Caki2 (cell line): ENCODE measurements at places on chromosomes 11 and 22. TPM values are rescaled to one million over a fixed set of nuclear protein-coding genes. Genes with fewer than 3 reads are reported as not detected.

- DNase-seq, result no peak
Measured at GRCh38 chr11:96960476-96960875, 570.7 kb downstream of the JRKL start.

DNA sequence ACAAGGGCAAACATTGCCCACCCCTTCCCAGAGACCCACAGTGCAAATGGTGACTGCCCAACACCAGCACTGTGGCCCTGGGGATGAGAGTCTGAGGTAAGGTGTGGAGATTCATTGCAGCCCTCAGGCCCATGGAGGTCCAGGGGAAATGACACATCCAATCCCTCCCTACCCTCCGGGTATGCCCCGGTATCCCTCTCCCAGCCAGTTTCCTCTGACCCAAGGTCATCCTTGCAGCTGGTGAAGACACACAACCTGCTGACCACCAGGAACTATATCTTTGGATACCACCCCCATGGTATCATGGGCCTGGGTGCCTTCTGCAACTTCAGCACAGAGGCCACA is 18.9 kb upstream of the UVRAG start:
- DNase-seq, result no peak

DNA sequence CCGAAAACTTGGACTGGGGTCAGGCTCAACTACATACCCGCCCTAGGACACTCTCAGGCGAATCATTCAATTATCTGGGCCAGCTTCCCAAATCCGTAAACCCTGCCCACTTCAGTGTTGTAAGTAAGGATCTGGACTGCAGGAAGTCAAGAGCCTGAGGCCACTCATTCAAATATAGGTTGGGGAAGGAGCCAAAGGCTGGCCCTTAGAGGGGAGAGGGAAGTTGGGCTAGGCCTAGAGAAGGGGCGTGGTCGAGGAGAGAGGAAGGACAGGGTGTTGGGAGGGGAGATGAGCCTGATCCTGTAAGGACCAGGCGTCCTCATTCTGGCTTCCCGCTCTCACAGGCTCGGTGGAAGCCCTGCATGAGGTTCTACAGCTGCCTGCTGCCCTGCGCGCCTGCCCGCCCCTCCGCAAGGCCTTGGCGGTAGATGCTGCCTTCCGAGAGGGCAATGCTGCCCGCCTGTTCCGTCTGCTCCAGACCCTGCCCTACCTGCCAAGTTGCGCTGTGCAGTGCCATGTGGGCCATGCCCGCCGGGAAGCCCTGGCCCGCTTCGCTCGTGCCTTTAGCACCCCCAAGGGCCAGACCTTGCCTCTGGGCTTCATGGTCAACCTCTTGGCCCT is 3.0 kb downstream of the SAC3D1 start:
- no peak for DNase-seq

DNA sequence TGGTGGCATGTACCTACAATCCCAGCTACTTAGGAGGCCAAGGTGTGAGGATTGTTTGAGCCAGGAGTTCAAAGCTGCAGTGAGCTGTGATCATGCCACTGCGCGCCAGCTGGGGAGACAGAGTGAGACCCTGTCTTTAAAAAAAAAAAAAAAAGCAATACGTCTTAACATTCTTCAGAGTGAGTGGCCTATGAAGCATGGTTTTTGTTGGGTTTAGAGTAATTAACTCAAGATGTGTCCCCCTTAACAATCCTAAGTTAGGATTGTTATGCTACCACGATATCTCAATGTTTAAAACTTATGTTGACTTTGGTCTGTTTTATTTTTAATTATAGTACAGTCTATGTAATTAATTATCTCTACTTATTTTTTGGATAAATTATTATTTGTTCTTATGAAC is 156.1 kb downstream of the HIPK3 start:
- DNase-seq, result no peak

DNA sequence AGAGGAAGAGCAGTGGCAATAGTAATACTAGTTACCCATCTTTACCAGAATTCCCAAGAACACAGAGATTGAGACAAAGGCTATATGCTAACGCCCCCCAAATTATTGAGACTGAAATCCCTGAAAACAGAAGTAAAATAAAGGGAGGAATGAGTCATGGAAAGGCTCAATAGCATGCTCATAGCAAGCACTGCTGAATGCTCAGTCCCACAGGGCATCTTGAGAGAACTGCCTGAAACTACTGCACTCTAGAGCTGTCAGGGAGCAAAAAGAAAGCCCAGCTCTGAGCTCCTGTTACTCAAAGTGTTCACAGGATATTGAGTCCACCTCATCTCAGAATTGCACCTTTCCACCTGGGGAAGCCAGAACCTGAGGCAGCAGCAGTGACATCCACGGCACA is 44.1 kb upstream of the FIBIN start:
- no peak for DNase-seq

DNA sequence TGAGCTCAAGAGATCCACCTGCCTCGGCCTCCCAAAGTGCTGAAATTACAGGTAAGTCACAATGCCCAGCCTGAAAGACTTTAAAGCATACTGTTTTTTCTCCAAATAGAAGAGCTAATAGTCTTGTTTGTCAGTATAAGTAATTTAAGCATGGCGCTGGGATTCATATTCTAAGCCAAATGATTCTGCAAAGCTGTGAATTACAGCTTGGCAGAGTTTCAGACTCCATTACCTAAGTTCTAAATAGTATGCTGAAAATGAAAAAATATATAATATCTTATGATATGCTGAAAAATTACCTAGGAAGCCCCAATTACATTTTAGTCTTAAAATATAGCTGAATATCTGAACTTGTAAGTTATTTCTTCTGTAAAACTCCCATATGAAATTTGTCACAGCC is 39.3 kb downstream of the MRE11 start:
- no peak for DNase-seq

DNA sequence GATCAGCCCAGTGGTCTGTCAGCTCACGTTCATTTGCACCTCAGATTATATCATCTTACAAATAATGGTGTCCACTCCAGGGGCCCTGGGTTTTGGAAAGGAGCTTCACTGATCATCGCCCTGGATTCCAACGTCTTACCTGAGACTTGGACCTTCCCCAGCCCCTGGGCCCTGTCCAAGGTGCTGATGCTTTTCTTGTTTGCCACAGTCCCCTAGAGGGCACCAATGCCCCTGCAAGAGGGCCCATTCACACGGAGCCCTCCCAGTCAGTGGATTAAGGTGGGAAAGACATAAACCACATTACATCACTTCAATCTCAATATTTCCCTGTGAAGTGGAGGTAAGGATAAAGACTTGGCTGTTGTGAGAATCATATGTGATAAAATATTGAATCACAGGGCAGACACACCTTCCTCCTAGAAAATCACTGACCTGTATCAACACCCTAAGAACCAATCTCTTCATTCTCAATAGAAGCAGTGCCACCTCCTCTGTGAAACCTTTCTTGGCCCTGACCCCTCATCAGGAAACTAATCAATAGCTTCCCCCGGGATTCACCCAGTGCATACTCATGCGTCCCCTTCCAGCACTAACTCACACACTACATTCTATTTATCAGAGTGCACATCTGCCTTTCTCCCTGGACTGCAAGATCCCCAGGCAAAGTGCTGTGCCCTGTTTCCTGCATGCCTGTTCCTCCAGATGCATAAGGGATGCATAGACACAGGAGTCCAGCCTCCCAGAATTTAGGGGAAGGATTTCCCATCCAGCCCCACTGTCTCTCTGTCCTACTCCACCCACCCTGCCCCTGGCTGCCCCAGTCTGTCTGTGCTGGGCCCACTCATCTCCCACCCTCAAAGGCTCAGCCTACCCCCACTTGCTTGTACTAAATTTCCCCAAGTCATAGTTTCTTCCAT is 167.0 kb downstream of the BUD13 start:
- peak; percentile 47 for DNase-seq

CERK gene
- total RNA-seq, result 34.8 and 37.7 TPM in 2 replicates

GRCh38 chr11:131146827-131147490 is 223.5 kb upstream of the NTM start:
- no peak for DNase-seq

DNA sequence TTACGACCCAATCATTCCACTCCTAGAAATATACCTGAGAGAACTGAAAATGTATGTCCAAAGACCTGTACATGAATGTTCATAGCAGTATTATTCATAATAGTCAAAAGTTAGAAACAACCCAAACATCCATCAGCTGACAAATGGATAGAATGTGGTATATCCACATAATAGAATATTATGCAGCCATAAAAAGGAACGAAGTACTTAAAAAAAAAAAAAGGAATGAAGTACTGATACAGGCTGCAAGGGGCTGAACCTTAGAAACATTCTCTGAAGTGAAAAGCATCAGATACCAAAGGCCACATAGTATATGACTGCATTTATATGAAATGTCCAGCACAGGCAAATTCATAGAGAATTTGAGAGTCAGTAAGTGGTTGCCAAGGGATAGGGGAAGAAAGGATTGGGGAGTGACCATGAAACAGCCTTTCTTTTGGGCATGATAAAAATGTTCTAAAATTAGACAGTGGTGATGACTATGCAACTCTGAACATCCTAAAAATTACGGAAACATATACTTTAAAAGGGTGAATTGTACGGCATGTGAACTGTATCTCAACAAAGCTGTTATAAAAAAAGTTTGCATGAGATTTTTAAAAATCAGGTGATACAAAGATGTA is 1.8 kb downstream of the TPST2 start:
- no peak for DNase-seq

- DNase-seq, result peak; percentile 46
Measured at GRCh38 chr11:125123947-125124617, 12.7 kb upstream of the TMEM218 start.

MDK gene
- 155 and 185 TPM in 2 replicates for total RNA-seq

GRCh38 chr11:83054904-83055380 is 16.8 kb downstream of the RAB30 start:
- no peak for DNase-seq

GRCh38 chr11:102117472-102118113 is 7.3 kb downstream of the YAP1 start:
- no peak for DNase-seq

PLAAT5 gene
- total RNA-seq, result 0.87 and 2.3 TPM in 2 replicates

- DNase-seq, result no peak
Measured at GRCh38 chr22:35997438-35997837, 31.2 kb downstream of the RBFOX2 start.

GRCh38 chr11:112532506-112532905 is 271.8 kb upstream of the PLET1 start:
- DNase-seq, result no peak

GRCh38 chr22:49188591-49188990 is 639.1 kb downstream of the BRD1 start:
- no peak for DNase-seq

GLYAT gene
- total RNA-seq, result not detected in 2 replicates

TSPAN32 gene
- not detected in 2 replicates for total RNA-seq

- DNase-seq, result peak; percentile 42
Measured at GRCh38 chr11:65524014-65524740, 706 bp upstream of the SCYL1 start.

- peak; percentile 42 for DNase-seq
Measured at GRCh38 chr11:2156416-2157182, 4.4 kb downstream of the INS start.

KCNE3 gene
- total RNA-seq, result not detected in 2 replicates

DNA sequence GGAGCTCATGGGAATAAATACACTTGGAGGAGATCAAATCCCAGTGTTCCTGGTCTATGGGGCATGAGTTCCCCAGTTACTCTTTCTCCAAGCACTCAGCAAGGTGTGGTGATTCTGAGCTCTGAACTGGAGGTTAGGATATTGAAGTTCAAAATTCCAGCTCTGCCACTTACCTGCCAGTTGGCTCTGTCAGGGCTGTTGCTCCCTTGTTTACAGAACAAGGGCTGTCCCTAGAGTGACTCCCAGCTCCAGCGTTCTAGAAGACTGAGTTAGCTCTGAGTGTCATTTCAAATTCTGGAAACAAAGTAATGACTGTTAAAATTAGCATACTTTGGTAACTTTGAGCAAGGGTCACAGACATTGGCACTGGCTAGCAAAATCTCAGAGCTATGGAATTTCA is 69.7 kb upstream of the ZBED5 start:
- DNase-seq, result peak; percentile 47

OR52I1 gene
- total RNA-seq, result not detected in 2 replicates

DNA sequence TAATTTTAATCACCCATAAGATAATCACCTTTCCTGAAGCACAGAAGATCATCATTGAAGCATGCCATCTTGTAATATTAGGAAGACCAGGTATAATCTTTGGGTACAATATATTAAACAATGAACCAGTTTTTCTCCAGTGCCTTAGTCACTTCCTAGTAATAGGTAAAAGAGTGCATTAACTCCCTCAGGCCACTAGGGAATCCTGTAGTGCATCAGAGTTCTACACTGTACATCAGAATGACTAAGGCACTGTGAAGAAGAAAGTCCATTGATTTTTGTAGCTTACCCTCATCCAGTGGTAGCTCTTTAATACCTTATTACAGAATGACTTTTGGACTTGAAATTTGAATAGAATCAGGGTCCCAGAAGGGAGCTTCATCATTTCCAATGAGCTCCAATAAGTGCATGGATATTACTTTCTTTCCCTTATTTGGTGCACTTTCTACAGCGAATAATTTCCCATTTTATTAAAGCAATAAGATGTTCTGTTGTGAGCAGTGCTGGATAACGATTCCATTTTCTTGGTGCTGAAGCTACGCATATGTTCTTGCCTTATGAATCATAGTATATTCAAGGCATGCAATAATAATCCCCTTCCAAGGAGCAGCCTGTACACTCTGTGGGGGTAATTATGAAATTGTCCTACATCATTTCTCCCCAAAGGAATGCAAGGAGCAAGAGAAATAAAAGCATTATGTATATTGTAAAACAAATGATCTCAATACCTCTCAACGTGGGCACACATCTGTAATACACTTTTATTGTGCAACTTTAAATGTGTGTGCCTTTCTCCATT is 4.7 kb downstream of the C11orf87 start:
- no peak for DNase-seq

DNA sequence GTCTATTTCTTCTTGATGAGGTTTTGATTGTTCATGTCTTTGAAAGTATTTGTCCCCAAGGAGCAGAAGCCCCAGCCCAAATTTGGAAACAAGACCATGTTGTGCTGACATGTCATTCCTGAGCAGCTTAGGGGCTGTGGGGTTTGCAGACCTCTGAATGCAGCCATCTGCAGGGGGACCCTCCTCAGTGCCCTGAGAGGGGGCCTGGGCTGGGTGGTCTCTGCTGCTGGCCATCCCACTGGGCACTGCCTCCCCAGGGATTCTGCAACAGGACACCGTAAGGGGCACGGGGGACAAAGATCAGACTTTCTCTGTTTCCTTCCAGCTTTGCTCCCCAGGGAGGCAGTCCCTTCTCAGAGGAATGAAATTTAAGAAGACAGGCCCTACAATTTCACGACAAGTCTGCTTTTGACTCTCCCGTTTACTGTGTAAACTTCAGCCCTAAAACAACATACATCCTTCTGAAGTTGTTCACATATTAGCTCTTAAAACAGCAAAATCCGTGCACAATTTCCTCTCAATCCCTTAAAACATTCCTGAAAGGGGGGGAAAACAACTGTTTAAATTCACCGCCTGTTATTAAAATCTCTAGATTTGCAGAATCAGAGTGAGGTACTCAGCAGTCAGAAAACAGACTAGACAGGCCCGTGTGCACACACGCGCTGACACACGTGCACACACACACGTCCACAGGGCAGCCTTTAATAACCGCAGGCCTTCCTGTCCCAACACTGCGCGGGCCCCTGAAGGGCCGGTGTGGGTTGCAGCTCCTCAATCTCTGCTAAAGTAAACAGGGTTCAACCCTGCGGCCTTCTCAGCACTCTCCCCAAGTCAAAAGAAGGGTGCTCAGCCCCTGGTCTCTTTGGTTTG is 109.8 kb downstream of the KCNQ1 start:
- DNase-seq, result no peak

MYEOV gene
- total RNA-seq, result 101 and 122 TPM in 2 replicates

GRCh38 chr11:71221201-71221600 is 31.2 kb downstream of the SHANK2 start:
- no peak for DNase-seq

- no peak for DNase-seq
Measured at GRCh38 chr11:76626266-76626665, 44.3 kb downstream of the LRRC32 start.
